ENCODE measurements at places on chromosomes 6 and 20.

DNA sequence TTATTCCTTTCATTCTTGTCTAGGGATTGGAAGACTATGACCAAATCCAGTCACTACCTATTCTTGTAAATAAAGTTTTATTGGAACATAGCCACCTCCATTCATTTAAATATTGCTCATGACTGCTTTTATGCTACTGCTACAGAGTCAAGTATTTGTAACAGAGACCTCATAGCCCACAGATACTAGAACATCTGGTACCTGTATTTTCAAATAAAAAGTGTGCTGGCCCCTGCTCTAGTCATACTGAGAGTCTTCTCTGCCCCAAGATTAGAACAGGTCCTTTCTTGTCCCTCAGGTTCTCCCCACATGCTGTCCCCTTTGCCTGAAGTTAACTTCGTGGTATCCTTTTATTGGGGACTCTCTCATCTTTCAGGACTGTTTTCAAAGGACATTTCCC is 422.3 kb downstream of the CBLN4 start:
- no peak for DNase-seq

DNA sequence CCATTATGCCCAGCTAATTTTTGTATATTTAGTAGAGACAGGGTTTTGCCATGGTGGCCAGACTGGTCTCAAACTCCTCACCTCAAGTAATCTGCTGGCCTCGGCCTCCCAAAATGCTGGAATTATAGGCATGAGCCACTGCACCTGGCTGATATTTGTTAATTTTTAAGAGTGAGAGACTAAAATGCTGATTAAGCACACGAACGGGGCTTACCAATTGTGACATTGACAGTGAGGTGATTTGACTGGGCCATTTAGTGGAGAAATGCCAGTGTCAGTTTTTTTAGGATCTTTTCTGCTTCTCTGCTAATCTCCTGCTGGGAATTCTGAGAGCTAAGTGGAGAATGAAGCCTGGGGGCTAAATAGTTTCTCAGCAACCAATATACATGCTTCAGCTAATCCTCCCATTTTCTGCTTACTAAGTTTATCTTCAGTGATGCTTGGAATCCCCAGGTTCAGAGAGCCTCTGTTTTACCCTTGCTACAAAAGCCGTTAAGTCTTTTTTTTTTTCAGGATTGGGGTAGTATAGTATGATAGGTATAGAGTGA is 9.8 kb upstream of the DEFB123 start:
- DNase-seq = no peak

DNA sequence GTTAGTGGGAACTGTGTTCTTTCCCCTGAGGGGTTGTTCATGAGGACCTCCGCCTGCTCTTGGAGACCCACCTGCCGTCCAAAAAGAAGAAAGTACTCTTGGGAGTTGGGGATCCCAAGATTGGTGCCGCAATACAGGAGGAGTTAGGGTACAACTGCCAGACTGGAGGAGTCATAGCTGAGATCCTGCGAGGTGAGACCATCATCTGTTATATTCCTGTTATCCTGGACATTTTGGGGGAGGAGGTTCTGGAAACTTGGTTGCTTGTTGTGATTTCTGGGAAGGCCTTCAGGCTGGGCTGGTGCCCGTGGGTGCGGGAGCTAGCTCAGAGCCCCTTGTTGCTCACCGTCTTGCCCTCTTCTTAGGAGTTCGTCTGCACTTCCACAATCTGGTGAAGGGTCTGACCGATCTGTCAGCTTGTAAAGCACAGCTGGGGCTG is 2.0 kb downstream of the NOP56 start:
- no peak for DNase-seq

DNA sequence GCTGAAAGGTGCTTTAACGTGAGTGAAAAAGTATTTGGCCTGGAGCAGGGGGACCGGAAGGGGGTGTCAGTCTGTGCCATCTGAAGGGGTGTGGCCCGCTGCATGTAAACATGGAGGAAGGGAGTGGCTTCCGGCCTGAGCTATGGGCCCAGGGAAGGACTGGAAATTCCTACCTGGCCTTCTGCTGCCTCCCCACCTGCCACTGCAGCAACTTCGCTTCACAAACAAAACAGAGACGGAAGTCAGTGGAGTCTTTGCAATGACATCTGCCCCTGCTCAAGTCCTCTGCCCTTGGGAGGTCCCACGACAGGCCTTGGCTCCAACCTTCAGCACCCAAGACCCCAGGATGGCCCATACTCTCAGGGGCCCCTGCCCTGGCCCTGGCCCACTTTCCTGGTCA is 28.1 kb upstream of the FOXP4 start:
- DNase-seq = no peak

DNA sequence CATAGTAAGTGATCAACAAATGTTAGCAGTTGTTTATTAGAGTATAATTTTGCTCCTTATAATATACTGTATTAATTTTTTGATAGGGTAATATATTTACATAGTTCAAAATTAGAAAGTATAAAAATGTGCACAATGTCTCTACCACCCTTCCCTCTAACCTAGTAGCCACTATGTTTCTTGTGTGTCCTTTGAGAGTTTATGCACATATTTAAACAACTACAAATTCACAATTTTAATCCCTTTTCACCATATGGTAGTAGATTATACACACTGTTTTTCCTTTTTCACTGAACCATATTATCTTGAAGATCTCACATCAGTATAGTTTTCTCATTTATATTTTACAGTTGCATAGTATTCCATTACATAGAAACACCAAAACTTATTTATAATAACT is 194.9 kb downstream of the ASCC3 start:
- DNase-seq = no peak

- peak; percentile 47 for DNase-seq
These were observed 4.0 kb upstream of the WRNIP1 start for GRCh38 chr6:2760882-2761842.
